ENCODE measurements at places on chromosomes 4 and X.
A peak's percentile ranks its signal among the peaks of the same experiment; 100 is the strongest.

DNA sequence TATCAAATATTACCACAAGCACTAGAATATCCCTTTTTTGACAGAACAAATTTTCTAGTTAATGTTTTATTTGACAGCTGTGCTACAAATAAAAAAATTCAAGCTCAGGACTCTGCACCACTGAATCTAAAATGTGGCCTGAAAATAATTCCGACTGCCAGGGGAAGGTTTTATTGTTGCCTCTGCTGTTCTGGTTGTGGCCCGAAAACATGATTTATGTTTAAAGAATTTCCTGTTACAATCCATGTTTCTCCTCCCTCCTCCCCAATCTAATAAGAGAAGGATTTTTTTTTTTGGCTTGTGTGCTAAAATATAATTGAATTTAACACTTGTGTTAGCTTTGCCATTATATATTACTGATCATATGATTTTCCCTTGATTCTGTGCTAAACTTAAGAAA, 227.8 kb downstream of the DCLK2 start:
- DNase-seq, result no peak

- DNase-seq, result no peak
Observed at GRCh38 chr4:185374573-185374972, 21.2 kb downstream of the LRP2BP start.

- no peak for DNase-seq
Observed at GRCh38 chrX:68941385-68941952, 112.6 kb downstream of the EFNB1 start.

DNA sequence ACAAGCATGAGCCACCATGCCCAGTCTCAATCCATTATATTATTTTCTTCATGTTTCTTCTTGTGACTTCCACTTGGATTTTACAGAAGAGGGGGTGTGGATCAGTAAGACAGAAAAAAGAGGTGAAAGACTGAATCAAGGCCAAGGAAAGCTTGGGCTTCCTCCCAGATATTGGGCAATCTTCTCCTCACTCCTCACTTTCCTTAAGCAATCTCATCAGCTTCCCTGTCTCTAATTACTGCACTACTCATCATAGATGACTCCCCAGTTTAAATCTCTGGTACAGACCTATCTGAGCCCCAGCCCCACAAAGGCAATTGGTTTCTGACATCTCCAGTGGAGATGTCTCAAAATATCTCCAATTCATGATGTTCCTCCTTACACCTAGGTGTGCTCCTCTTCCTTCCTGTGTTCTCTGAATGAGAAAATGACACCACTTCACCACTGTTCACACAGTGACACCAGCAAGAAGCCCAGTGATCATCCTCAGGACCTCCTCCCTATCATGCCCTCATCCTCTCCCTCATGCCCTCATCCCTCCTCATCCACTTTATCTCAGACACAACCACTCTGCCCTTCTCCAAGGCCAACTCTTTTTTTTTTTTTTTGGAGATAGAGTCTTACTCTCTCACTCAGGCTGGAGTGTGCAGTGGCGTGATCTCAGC, 44.8 kb upstream of the HERC6 start:
- DNase-seq, result no peak

DNA sequence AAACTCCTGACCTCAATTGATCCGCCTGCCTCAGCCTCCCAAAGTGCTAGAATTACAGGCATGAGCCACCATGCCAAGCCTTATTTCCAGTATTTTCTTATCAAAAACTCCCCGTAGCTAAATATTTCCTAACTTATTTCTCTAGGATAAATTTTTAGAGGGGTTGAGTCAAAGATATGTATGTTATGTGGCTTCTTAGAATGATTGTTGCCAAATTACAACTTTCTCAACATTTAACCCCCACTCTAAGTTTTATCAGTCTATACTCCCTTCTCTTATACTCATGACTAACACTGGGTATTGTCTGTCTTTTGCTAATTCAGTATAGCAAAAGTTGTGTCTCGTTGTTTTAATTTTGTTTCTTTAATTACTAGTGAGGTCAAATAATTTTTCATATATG, 187.7 kb upstream of the LNX1 start:
- no peak for DNase-seq

DNA sequence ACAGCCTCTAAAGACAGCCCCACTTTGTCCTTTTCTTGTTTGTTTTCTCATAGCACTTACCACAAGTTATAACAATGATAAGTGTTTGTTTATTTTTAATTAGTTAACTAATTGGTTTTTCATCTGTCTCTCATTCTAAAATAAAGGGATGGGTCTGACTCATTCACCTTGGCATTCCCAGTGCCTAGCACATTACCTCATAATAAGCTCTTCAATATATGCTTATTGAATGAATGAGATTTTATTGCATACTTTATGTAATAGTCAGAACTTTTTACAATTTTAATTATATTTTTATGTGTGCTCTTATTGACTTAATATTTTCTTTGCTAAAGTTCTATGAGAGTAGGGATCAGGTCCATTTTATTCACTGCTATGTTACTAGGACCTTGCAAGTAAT, 22.8 kb upstream of the PRKG2 start:
- DNase-seq, result peak; percentile 25

- no peak for DNase-seq
Observed at GRCh38 chr4:74884266-74884665, 48.6 kb upstream of the PARM1 start.

- no peak for DNase-seq
Observed at GRCh38 chr4:153887217-153887616, 98.3 kb upstream of the SFRP2 start.

DNA sequence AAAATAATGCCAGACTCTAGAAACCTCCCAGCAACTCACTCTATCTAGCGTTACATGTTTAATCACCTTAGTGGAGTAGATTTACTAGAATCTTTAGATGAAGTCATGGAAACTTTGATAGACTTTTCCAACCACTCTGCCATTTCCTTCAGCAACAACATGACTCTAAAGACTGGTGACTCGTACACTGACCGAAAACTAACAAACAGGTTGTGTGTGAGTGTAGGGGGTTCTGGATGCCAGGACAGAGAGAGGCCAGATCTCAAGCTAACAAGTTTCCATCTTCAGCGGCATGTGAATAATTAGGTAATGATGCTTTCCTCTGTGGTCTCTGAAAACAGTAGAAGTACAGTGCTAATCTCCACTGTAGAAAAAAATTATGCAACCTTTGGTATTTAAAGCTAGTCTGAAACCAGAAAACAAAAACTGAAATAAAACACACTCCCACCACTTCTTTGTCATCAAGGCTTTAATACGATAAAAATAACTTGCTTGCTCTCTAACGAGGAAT, 286.4 kb downstream of the PRDM5 start:
- no peak for DNase-seq

DNA sequence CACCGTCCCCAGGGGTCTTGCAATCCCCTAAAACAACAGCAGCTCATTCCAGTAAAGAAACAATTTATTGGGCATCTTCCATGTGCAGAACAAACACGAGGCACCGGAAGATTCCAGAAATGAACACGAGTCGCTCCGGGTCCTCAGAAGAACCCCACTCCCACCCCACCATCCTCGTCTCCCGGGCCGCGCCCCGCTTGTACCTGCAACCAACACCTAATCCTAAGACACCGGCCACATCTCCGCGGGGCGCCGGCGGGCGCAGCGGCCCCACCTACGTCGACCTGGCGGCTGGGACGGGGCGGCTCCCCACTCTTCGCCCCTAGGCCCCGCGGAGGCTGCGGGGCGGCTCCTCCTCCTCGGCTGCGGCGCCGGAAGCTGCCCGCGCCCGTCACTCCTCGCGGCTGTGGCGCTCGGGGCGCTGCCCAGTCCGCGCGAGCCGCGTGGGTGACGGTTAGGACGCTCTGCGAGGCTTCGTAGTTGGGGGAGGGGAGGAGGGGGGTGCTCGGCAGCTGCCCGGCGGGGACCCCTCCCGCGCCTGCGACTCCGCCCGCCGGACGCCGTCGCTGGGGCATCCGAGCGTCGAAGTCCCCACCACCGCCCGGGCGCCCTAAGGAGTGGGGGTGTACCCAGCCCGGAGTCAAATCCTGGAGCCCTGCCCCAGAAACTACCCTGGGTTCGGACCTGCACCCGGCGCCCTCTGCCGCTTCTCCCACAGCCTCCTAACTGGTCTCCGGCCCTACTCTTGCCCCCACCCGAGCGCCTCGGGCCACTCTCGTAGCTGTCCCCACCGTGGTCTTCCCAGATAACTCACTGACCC, at the start of gene CCDC158:
CCDC158 (minus strand) TSS at position 380 of the 820 bp plus-strand sequence. CDS start 17,934 bp downstream, outside the sequence.
- no peak for DNase-seq

DNA sequence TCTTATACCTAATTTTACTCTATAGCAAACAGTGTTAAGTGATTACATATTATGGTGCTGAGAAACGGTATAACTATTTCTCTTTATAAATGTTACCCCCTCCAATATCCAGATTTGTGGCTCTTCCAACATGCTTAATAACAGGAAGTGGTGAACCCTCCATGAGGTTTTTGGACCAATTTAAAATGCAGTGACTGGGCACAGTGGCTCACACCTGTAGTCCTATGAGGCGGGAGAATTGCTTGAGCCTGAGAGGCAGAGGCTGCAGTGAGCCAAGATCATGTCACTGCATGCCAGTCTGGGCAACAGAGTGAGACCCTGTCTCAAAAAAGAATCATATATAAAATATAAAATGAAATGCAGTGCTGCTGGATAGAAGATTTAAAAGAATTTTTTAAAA, 137.3 kb downstream of the MGST2 start:
- DNase-seq, result no peak

DNA sequence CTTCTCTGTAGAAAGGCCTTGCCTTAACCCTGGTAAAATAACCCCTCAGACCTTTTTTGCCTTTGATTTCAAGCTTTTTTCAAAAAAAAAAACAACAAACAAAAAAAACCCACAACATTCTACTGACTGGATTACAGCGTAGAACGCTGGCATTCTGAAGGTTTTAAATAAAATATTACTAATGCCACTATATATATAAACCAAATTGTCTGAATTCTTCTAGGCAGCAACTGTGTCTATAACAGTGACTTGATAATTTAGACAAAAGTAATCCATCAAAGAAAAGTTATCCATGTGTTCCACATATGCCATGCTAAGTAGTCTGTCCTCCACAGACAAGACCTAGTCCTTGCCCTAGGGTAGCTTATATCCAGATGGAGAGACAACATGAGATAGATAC, 33.6 kb upstream of the CXCL8 start:
- DNase-seq, result no peak
